ENCODE measurements at places on chromosomes 6 and 20.

- no peak for DNase-seq
These were observed 39.6 kb upstream of the BLCAP start for GRCh38 chr20:37567331-37567665.

- DNase-seq = no peak
These were observed 10.6 kb upstream of the FAM110A start for GRCh38 chr20:822651-823573.

- DNase-seq = no peak
These were observed 913.0 kb downstream of the C6orf118 start for GRCh38 chr6:164396071-164397047.

DNA sequence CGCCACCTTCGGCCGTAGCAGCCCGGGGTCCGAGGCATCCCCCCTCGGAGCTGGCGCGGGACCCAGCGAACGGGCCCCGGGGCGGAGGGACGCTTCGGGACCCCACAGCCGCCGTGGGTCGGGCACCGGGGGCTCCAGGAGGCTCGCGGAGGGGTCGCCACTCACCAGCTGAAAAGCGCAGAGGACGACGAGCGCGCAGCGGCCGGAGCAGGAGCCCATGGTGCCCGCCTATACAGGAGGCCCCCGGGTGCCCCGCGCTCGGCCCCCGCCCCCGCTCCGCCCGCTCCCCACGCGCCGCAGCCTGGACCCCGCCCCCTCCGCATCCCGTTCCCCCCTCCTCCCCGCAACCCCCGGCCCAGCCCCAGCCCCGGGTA is at the start of gene NKAIN4:
Gene NKAIN4, minus strand, starts transcription at position 232 of the 374 bp plus-strand sequence. Its CDS starts 13 bp downstream, at position 219.
- no peak for DNase-seq

DNA sequence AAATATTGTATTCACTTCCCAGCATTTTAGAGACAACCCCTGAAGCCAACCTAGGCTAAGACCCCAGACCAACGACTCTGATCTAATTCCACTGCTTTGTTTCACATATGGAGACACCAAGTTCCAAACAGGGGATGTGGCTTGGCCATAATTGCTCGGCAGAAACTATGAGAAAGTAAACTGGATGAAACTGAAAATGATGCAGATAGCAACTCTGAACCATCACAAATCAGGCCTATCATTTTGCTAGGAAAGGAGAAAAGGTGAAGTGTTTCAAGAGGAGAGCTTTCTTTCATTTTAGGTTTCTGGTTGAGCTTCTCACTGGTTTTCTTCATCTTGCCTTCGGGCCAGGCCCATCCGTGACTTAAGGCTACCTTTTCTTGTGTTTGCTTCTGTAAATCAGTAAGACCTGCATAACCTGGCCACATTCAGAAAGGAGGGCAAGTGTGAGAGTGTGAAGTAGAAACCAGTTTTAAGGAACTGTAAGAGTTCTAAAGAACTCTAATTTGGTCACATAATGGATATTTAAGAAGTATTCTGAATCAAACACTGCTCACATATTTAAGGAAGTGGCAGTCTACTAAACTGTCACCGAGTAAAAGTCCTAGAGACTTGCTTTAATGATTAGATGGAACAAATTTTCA is 105.8 kb downstream of the BACH2 start:
- no peak for DNase-seq

- DNase-seq = no peak
These were observed 3.5 kb upstream of the LAMP5 start for GRCh38 chr20:9510911-9511310.

DNA sequence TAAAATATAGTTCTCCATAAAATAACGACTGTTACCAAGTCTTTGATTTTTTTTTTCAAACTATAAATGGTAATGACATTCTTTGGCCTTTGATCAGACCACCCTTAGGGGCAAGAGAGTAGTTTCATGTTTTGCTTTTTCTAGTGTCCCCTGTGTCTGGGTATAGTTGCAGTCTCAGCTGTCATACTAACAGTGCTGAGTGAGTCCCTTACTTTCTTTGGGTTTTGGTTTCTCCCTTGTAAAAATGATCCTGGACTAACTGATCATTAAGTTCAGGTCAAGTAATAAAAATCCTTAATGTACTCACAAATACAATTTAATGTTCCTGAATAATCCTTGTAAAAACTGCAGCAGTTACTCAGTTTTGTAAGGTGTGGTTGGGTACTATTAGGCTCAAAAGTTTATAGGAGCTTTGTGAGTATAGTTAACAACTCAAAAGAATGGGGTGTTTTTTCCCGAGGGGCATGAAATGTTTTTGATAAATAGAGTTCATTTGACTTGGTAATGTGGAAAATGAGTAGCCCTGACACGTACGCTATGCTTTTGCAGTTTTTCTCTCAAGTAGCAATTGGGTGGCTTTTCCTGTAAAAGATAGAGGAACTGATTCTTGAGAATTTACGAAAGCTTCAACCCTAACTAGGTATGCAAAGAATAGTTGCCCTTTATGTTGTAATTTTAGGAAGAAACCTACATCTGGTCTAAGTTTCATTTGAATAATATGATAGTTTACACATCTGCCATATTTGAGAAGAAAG is 6.2 kb downstream of the PTPN1 start:
- no peak for DNase-seq

DNA sequence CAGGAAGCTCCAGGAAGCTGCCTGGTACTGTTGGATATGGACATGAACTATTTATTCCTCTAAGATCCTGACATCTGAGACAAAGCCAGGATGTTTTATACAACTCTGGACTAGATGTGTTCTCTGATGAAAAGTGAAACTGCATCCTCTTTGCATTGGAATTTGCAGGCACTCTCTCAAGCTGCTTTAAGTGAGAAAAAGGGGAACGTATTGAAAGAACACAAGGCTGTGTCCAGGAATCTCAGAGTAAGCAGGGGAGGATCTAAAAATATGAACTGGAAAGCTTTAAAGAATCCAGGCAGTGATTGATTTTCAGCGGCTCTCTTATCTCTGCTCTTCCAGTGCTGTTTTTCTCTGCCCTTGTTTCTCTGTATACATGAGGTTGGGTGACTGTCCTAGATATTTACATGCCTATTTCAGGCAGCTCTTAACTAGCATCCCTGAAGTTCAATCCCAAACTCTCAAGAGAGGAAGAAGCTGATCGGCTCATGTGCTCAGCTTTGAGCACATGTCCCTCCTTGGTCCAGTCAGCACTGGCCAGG is 193.8 kb downstream of the PLCB4 start:
- DNase-seq = no peak

DNA sequence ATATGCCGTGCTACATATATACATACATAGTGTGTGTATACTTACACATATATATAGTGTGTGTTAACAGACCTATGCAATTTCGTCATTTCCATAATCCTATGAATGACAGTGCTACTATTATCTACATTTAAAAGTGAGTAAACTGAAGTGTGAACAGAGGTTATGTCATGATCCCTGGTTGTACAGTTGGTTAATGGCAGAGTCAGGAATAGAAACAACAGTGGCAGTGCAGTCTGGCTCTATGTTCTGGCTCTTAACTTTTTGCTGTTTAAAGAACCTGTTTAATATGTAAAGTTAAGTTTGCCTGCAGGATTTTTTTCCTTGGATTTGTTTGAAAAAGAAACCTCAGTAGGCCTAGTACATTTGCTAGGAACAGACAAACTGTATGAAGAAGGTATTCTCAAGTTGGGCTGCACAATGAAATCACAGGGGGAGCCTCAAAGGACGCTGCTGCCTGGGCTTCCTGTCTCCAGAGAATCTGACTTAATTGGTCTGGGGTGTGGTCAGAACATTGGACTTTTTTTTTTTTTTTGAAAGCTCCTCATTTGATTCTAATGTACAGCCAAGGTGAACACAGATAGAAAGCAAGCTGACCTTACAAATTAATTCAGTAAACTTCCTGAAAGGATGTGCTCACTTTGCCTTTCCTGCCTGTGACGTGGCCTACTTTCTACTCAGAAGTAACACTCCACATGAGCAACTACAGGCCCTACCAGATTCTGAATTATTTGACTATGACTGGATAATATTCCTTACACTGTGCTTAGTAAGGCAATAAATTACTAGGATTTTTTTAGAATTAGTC is 29.4 kb downstream of the PLCB1 start:
- no peak for DNase-seq

DNA sequence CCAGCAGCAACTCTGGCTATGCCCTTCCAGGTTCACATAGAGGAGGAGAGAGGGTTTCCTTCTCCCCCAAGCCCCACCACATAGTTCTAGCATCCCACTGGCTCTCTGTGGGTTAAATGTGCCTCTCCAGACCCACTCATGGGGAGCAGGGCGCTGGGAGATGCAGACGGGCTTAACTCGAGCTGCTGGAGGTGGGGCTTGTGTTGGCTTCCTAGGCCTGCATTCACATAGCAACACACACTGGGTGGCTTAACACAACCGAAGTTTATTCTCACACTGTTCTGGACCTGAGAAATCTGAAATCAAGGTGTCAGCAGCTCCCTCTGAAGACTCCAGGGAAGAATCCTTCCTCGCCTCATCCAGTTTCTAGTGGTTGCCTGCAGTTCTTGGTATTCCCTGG is 33.6 kb downstream of the SLC2A10 start:
- DNase-seq = no peak

DNA sequence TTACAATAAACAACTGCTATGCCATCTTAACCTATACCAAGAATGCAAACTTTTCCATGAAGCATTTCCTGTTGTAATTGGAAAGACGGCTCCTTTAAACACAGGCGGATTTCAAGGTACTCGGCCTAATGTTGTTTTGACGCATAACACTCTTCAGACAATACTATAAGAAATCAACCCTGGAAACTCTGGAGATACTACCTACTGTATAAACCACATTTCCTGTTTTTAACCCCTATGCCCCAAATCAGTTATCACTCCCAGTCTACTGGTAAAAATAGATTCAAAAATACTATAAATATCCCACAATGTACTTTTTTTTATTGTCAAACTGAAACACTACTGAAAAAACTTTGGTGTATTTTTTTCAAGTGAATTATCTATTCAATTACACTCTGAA is 118.1 kb downstream of the IRF4 start:
- DNase-seq = peak; percentile 56

GRCh38 chr20:33434434-33434833 is 9.1 kb downstream of the SNTA1 start:
- DNase-seq = no peak

DNA sequence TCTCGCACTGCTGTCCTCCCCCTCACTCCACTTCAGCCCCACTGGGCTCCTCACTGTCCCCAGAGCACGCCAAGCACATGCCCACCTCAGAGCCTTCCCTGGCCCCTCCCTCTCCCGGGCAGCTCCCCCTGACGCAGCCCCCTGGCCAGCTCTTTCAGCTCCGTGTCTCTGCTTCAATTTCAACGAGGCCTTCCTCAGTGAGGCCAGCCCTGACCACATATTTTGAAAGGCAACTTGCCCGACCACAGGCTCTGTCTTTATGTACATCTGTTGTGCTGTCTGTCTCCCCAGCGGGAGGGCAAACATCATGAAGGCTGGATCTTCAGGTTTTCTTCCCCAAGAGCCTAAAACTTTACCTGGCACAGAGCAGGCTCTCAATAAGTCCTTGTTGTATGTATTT is 44.6 kb downstream of the JPH2 start:
- DNase-seq = no peak

- no peak for DNase-seq
These were observed 135.2 kb downstream of the DLL1 start for GRCh38 chr6:170155464-170156196.

DNA sequence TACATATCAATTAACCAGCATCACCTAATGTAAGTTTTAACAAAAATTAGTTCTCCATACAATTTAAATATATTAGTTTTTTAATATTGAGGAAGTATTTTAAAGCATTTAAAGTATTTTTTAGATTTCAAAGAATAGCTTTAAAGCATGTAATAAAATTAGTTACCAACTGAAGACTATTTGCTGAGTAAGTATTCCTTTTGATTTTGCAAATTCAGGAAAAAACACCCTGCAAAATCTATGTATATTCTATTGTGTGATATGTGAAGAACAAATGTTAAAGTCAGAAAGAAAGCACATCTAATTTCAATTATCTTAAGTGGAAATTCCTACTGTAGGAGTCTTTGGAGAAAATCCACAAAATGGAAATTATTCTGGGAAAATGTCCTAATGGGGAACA is 107.3 kb downstream of the COL21A1 start:
- no peak for DNase-seq
